ENCODE measurements at places on chromosomes 3 and 15. TPM values are rescaled to one million over a fixed set of nuclear protein-coding genes. Genes with fewer than 3 reads are reported as not detected.

DNA sequence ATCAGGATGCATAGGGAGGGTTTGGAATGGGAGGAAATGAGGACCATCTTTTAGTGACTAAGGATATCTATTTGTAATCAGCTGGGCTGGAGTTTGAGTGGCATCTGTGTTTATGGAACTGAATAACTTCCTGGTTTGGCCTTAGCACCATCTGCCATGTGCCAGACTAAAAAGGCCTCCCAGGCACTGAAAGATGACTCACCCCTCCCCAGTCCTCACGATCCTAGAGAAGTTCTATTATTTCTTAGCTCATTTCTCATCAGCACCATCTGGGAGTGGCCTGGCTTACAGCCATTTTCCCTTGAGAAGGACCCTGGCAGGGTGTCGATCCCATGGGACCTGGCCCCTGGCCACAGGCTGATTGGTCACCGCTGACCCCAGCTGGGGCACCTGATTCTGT is 23.9 kb upstream of the CTXND1 start:
- H3K27me3 ChIP-seq: no peaks in the 10 kb centered on the region
- no peaks in the 10 kb centered on the region for H3K4me1 ChIP-seq
- no peak overlapping the region for H3K27ac ChIP-seq
- no peak for DNase-seq

GRCh38 chr15:100372739-100373119 is 31.0 kb upstream of the ADAMTS17 start:
- H3K27ac ChIP-seq: no peak overlapping the region
- no peaks in the 10 kb centered on the region for H3K27me3 ChIP-seq
- no peak overlapping the region for H3K4me3 ChIP-seq
- no peak for DNase-seq
- no peaks in the 10 kb centered on the region for H3K4me1 ChIP-seq
- H3K36me3 ChIP-seq: no peaks in the 10 kb centered on the region

DNA sequence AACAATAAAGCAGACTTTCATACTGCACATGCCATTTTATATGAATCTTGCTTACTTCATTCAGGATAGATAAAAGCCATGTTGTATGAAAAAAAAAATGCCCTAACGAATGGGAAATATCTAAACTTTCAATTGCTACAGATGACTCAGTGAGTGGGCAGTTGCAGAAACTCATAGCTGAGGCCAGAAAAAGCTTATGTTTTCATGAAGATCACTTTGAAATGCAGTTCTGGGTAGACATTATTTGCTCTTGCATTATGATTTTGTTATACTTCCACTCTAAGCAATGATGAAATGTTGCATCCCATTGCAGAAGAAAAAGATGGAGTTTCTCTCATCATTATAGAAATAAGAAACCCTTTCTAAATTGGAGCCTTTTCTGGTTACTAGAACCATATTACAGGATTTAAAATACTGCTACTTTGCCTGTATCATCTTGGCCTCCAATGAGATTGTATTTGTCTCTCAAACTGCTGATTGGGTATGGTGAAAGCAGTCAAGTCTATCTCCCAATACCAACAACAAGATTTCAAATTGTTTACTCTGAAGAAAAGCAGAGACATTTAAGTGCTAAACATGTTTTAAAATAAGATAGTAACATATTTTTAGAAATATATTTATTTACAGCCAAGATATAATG is 17.0 kb downstream of the PEAK1 start:
- no peaks in the 10 kb centered on the region for H3K4me1 ChIP-seq
- no peak overlapping the region for H3K27ac ChIP-seq

DNA sequence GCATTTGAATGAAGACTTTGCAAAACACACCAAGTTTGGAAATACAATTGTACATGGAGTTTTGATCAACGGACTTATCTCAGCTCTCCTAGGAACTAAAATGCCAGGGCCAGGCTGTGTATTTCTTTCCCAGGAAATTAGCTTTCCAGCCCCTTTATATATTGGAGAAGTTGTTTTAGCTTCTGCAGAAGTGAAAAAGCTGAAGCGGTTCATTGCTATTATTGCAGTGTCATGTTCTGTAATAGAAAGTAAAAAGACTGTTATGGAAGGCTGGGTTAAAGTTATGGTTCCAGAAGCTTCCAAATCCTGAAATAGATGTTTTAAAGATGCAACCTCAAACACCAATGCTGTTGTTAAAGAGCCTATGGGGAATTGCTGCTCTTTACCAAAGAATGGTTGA is 11.5 kb downstream of the HTD2 start:
- no peaks in the 10 kb centered on the region for H3K27me3 ChIP-seq
- no peak overlapping the region for H3K4me3 ChIP-seq
- H3K36me3 ChIP-seq: peaks cover 31% of the 10 kb centered on the region
- no peak overlapping the region for H3K27ac ChIP-seq
- no peak for DNase-seq

DNA sequence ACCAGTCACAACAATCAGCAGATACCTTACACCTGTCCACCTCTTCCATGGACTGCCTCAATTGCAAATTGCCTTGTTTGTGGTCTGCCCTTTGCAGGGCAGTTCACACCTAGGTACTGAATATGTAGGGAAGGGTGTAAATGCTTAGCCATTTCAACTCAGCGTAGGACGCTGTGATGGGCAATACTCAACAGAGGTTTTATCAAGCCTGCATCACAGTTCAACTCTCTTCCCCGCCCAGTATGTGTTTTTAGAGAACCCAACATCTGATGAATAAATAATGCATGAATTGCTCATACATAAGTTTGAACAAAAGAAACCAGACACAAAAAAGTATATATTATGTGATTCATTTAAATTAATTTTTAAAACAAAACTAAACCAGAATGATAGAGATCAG is 124.4 kb downstream of the P2RY1 start:
- H3K4me1 ChIP-seq: no peaks in the 10 kb centered on the region
- H3K36me3 ChIP-seq: no peaks in the 10 kb centered on the region
- H3K27ac ChIP-seq: no peak overlapping the region
- H3K4me3 ChIP-seq: no peak overlapping the region
- DNase-seq: no peak

DNA sequence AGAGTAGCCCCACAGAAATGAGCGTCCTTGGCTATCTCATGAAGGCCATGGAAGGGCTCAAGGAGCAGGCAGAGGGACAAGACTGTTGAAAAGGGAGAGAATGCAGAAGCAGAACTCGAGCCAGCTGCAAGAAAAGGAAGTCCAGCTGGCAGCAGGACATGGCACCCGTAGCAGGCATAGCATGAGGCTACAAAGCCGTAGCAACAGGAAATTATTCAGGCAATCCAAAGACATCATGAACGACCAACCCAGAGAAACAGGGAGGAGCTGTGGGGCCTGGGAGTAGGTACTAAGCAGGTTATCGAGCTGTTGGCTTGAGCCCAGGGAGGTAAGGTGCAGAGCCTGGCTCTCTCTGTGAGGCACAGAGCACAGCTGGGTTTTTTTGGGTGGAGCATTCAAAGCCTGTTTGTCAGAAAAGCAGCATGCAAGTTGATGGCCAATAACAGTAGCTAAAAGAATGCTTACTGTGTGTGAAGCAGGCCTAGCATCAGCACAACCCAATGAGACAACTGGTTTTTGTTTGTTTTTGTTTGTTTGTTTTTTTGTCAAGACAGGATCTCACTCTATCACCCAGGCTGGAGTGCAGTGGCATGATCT is 144.0 kb upstream of the SMAD3 start:
- H3K36me3 ChIP-seq: no peaks in the 10 kb centered on the region
- H3K4me1 ChIP-seq: no peaks in the 10 kb centered on the region
- no peak overlapping the region for H3K27ac ChIP-seq

DNA sequence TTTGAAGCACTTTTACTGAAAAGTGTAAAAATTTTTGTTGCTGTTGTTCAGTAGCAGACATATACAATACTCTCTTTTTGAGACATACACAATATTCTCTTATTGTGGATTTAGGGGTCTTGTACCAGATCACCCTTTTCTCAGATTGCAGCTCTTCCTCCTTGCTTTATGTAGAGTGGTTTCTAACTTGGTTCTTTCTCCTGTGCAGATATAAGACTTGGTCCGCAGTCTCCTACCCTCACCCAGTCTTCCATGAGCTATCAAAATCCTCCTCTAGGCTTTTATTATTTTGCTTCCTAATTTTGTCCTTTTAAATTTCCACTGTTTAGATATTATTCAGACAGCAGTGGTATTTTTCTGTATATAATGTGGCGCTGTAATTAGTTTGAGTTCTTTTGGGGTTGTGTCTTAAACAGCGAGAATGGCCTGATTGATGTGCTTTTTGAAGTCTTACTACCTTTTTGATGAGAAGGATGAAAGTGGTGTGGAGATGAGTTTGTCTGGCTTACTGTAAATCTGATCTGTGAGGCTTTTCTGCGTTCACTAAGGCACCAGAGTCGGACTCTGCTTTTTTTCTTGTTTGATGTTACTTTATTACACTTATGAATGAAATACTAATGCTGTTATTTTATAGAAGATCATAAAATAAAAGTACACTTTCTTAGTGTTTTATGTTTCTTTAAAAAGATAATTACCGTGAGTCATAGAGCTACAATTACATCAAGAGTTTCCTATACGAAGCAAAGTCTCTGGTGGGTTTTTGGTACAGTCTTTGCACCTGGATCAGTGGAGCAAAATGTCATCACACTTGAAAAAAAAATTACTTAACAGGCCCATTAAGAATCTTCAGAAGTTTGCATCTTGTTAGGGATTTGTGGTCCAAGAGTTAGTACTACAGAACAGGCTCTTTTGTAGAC is 27.8 kb downstream of the FNDC3B start:
- H3K4me1 ChIP-seq: no peaks in the 10 kb centered on the region
- no peak overlapping the region for H3K4me3 ChIP-seq
- no peak overlapping the region for H3K27ac ChIP-seq

DNA sequence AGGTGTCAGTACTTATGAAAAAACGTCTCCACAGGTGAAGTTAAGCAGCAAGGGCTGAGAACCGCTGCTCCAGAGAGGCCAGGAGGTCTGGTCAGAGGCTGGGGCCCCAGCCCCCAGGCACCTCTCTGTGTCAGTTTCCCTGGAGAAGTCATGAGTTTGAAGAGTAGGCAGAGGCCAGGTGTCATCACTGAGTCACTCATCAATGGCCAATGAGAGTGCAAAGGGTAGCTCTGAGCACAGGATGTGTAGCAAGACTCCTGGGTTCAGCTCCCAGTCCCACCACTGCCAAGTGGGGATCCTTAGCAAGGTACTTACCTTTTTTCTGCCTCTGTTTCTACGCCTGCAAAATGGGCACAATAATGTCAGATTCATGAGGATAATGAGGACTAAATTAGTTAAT is 47.9 kb downstream of the CORO2B start:
- H3K4me3 ChIP-seq: no peak overlapping the region
- H3K36me3 ChIP-seq: no peaks in the 10 kb centered on the region
- no peak overlapping the region for H3K27ac ChIP-seq
- H3K4me1 ChIP-seq: no peaks in the 10 kb centered on the region
- no peaks in the 10 kb centered on the region for H3K27me3 ChIP-seq

- H3K4me3 ChIP-seq: no peak overlapping the region
- no peaks in the 10 kb centered on the region for H3K27me3 ChIP-seq
- H3K36me3 ChIP-seq: no peaks in the 10 kb centered on the region
- DNase-seq: no peak
- no peaks in the 10 kb centered on the region for H3K4me1 ChIP-seq
- no peak overlapping the region for H3K27ac ChIP-seq
Observed at GRCh38 chr3:131283862-131284261, 97.7 kb upstream of the NUDT16 start.

The IL17RC gene
- 8.4 TPM for polyA plus RNA-seq

DNA sequence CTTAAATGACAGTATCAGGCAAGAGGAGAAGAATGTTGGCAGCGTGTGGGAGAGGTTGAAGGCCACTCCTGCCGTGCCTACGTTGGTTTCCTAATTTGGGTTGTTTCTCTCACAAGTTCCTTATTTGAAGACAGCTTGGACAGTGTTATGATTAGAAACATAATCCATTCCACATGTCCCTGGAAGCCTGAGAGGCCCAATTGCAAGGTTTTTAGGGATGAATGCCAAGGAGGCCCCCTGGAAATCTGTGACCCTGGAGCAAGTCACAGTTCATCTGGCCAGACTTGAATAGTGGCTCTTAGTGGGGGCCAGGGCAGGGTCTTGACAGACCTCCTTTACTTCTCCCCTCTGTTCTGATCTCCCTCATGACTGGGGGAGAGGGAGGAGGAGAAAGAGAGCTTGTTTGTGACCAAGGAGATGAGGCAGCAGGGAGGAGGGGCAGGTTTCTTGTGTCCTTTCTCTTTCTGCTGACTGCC is 584.4 kb upstream of the TBL1XR1 start:
- no peak for DNase-seq
- peaks cover 22% of the 10 kb centered on the region for H3K4me1 ChIP-seq
- H3K4me3 ChIP-seq: no peak overlapping the region
- H3K27ac ChIP-seq: no peak overlapping the region
- H3K27me3 ChIP-seq: no peaks in the 10 kb centered on the region
- H3K36me3 ChIP-seq: no peaks in the 10 kb centered on the region

The ISLR2 gene
- not detected for polyA plus RNA-seq

GRCh38 chr3:98038876-98039275 is 3.8 kb upstream of the GABRR3 start:
- no peaks in the 10 kb centered on the region for H3K4me1 ChIP-seq
- no peak overlapping the region for H3K4me3 ChIP-seq
- no peak for DNase-seq

- H3K4me1 ChIP-seq: peaks cover 42% of the 10 kb centered on the region
- H3K27me3 ChIP-seq: no peaks in the 10 kb centered on the region
- DNase-seq: no peak
Observed at GRCh38 chr3:197756704-197757103, 7.0 kb downstream of the FYTTD1 start.

The ECE2 gene
- polyA plus RNA-seq: not detected

- DNase-seq: no peak
- no peaks in the 10 kb centered on the region for H3K27me3 ChIP-seq
- no peak overlapping the region for H3K4me3 ChIP-seq
- peaks cover 6% of the 10 kb centered on the region for H3K4me1 ChIP-seq
- H3K36me3 ChIP-seq: no peaks in the 10 kb centered on the region
Observed at GRCh38 chr15:90844696-90845095, 23.7 kb upstream of the FURIN start.

The SNX22 gene
- 0.32 TPM for polyA plus RNA-seq

DNA sequence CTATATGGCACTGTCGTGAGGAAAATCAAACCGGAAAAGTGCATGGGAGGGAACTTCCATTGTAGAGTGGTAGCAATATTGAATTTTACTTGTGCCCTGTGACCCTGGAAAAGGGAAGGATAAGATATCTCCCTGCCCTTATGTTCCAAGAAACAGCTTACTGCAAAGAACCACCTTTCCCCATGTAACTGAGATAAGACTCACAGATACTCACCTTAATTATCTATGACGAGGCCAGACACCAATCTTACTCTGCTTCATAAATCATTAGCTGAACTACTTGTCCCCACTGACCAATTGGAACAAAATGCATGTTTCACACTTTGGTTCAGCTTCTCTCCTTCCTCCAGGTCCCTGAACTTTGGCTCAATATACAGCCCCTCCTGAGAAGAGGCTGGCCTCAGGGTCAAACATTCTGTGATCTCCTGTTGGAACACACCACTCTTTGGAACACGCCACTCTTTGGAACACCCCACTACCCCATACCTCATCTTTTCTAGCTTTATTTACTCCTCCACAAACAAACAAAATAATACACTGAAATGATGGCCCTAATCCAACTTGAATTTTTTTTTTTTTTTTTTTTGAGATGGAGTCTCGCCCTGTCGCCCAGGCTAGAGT is 6.9 kb upstream of the TOPAZ1 start:
- H3K27ac ChIP-seq: no peak overlapping the region
- H3K27me3 ChIP-seq: no peaks in the 10 kb centered on the region
- H3K4me3 ChIP-seq: no peak overlapping the region

Data from CD4-positive, alpha-beta memory T cell (primary cell).